Endothelial cell (in vitro differentiated cells): ENCODE measurements at places on chromosomes 3 and 15.

GRCh38 chr3:55434789-55435188, 52.3 kb downstream of the WNT5A start:
- peak; percentile 17 for DNase-seq

DNA sequence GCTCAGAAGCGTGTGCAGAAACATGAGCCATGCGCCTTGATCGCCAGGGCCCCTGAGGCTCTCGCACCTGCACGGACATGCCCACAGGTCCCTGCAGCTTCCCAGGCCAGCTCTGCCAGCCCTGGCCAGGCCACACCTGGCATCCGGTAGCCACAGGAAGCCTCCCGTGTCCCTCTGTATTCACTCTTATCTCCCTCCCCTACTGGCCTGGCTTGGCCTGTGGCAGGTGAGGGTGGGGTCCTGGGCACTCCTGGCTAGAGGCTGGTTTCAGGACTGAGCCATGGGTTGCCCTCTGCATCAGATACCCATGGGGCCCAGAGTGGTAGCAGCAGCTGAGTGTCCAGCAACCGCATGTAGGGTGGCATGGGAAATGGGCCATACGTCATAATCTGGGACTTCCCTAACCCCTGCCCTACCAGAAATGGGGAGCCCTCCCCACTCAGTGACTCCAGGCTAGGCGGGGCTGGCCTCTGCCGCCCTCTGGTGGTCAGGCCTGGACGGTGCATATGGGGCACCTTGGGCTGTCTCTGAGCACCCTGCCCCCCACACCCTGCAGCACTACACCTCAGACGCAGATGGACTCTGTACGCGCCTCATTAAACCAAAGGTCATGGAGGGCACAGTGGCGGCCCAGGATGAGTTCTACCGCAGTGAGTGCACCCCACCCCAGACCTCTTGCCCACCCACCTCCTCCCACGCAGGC, 12.6 kb upstream of the LMAN1L start:
- peak; percentile 75 for DNase-seq

- DNase-seq, result no peak
Observed at GRCh38 chr3:108114423-108115065, 23.7 kb upstream of the CD47 start.

DNA sequence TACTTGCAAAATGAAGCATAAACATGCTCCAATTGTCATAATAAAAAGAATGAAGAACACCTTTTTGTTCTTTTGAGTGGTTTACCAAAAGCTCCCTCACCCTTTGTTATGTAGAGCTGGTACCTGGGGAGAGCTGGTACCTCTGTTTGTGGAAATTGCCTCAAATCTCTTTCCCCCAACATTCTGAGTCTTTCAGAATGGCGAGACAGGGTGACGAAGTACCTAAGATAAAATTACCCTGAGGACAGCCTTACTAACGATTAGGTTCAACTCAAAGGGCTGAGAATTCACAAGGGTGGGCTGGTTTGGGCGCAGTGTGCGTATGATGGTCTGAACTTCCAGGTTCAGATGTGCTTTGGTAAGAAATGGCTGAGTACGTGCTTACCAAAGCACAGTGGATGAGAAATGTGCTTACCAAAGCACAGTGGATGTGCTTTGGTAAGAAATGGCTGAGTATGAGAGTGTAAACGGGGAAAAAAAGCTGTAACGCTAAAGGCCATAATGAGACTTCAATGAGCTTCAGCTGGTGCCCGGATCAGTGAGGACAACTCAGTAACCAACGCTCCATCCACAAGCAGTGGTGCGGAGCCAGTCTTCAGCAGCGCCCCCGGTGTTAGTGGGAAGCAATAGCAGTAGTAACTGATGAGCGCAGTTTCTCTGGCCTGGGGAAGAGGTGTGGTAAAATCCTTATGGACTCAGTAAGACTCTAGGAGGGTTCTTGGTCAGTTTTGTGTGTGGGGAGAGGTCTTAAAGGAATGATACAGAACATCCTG, 72.3 kb upstream of the LRIG1 start:
- DNase-seq, result peak; percentile 66

- DNase-seq, result no peak
Observed at GRCh38 chr3:117645561-117646242, 936.1 kb downstream of the TUSC7 start.

GRCh38 chr15:83767741-83768140, 113.8 kb downstream of the ADAMTSL3 start:
- DNase-seq, result no peak

GRCh38 chr15:96230526-96231181, 99.8 kb upstream of the NR2F2 start:
- DNase-seq, result no peak

DNA sequence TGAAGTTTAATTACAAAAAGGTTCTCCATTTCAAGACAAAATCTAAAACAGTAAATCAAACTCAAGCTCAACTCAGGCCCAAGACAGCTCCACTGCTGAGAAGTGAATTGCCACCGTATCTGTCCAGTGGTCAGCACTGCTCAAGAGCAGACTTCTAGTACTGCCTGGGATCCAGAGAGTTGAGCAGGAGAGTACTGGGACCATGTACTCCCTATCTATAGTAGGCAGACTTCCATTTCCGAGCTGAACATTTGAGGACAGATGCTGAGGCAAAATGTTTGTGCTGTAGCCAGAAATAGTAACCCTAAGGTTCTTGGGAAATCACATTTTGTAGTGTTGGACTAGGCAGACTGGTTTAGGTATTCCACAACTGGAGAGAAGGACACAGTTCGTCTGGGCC, 44.1 kb downstream of the MRPL3 start:
- DNase-seq, result no peak

- no peak for DNase-seq
Observed at GRCh38 chr15:29805043-29805707, 17.1 kb downstream of the TJP1 start.

GRCh38 chr3:87006844-87007439, 16.0 kb upstream of the VGLL3 start:
- no peak for DNase-seq

GRCh38 chr15:99118801-99119546, 14.1 kb downstream of the SYNM start:
- no peak for DNase-seq

- DNase-seq, result no peak
Observed at GRCh38 chr3:152997526-152997925, 162.6 kb downstream of the P2RY1 start.

- DNase-seq, result no peak
Observed at GRCh38 chr15:85619992-85620689, 174.6 kb downstream of the KLHL25 start.

GRCh38 chr3:46075816-46076215, 48.5 kb upstream of the XCR1 start:
- DNase-seq, result no peak

GRCh38 chr3:196159952-196160804, 51.0 kb downstream of the ZDHHC19 start:
- DNase-seq, result peak; percentile 19

GRCh38 chr3:57154470-57155309, 10.5 kb downstream of the IL17RD start:
- no peak for DNase-seq

DNA sequence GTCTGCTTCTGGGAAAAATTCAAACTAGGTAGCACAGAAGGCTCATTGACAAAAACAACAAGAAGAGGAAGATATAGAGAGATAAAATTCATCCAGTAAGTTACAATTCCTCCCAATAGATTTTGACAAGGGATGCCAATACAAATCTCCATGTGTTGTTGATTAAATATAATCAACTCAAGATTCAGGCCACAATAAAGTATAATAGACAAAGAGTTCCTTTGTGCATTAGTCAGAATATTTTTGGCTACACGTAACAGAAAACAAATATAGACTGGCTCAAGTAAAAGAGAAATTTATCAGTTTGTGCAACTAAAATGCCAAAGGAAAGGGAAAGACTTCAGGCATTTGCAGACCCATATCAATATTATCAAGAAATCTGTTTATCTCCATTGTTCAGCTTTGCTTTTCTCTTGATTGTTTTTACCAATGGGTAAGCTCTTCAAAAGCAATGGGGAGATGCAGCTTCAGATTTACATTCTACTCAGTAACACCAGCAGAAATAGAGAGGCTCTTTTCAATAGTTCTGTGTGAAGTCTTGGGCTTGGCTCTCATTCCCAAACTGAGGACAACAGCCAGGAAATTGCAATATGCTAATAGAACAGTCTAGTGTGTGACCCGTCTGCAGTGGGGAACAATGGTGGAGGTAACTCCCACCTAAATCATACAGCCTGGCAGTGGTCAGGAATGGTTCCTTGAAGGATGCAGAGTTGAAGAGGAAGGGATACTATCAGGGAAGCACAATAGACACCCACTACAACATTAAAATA, 77.6 kb upstream of the PROK2 start:
- DNase-seq, result no peak

GRCh38 chr15:92184679-92185230, 208.9 kb upstream of the ST8SIA2 start:
- DNase-seq, result no peak

DNA sequence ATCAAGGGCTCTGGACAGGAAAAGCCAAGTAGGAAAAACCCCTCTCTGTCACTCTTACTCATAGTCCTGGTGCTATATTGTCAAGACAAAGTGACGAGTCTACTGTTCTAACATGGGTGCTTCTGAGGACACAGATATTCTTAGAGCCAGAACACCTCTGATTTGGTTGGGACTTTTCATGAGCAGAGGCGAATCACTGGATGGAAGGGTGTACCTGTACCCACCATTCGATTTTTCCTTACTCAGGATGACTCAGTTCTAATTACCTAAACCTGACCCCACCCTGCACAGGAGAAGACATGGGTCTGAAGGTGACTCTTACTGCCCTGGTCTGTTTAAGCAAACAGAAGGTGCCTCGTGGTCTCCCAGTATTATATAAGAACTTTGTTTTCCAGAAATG, 58.5 kb downstream of the ABCC5 start:
- DNase-seq, result no peak

DNA sequence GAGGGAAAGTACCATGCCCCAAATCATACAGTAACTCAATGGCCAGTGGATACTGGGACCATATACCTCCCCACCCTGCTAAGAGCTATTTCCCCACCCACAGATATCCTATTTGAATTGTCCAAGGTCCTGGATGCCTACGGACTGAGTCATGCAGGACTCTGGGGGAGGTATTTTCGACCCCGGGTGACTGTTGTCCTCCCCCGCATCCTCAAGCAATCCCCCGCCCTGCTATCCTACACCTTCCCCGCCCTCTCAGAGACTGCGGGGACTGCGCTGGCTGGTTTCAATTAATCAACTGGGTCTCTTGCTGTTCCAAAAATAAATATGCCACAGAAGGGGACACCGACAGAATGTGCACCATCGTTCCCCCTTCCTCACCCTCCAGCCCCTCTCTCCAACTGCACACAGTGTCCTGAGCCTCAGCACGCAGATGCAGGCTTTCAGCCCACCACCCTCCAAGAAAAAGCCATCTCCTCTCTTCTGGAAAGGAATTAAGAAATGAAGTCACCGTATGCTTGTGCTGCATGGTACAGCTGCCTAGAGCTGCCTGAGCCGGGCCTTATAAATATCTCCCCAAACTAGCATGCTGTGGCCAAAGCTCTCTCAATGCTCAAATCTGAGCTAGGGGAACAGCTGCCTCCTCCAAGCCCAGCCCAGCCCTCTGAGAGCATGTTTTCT, 8.1 kb downstream of the CAV3 start:
- no peak for DNase-seq

GRCh38 chr15:98609144-98609852, 39.0 kb upstream of the IGF1R start:
- no peak for DNase-seq

GRCh38 chr3:147924755-147925154, 515.6 kb downstream of the ZIC1 start:
- DNase-seq, result no peak

GRCh38 chr15:42151736-42152135, 4.7 kb downstream of the PLA2G4F start:
- DNase-seq, result no peak

DNA sequence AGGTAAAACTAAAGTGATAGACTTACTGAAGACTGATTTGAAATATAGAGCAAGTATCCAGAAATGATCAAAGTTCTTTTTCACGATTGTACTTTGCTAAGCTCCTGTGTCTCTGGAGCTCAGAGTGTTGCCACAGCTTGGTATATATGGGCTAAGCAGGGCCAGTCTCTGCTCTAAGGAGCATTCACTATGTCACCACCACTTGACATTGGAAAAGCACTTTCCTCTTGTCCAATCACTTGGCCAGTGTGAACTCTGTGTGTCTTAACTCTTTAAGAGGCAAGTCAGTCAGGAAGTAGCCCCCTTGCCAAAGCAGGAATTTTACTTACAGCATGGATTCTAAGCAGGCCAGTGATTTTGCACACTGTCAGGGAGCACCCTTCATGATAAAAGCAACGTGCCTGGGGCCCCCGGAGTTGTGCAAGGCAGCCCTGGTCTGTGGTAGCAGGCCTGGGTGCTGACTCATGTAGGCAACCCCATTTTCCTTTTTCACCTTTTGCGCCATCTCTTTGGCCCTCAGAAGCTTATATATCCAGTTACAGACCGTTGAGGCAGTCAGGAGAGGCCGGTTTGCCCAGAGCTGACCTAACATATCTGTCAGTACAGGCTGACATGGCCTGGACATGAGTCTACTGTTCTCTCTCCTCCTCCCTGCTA, 73.0 kb downstream of the HCN4 start:
- DNase-seq, result no peak

GRCh38 chr15:89665449-89666181, 10.3 kb upstream of the KIF7 start:
- DNase-seq, result peak; percentile 66

- DNase-seq, result no peak
Observed at GRCh38 chr15:57554063-57554811, 37.5 kb upstream of the MYZAP start.

- DNase-seq, result no peak
Observed at GRCh38 chr15:65302061-65302460, 2.4 kb upstream of the RNU5B-1 start.

DNA sequence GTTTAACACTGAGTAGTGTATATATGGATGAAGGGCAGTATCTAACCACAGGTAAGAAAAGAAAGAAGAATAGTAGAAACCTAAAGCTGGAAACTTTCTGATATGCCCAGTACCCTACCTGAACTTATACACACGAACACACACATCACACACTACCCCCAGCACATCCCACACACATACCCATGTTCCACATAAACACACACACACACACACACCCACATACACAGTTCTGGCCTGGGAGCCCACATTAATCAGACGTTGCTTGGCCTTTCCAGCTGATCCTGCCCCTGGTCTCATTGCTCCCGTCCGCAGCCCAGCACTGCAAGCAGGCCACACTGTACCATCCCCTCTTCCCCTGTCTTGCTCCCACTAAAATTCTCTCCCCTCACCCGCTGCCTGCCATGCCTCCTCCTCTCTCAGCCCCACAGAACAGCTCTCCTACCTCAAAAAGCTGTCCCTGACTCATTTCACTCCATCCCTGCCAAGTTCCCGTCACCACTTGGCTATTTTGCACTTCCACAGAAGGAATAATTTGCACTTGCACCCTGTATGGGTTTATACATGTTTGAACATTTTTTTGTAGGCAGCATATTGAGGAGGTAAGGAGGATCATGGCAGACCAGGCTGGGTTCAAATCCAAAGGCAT, 185.8 kb upstream of the PPP2R3A start:
- DNase-seq, result no peak

- no peak for DNase-seq
Observed at GRCh38 chr3:51141573-51141972, 243.5 kb upstream of the MANF start.
